ENCODE measurements at places on chromosomes 1 and 21. TPM values are rescaled to one million over a fixed set of nuclear protein-coding genes. Genes with fewer than 3 reads are reported as not detected.

KRTAP10-2 gene
- total RNA-seq = not detected

SOAT1 gene
- total RNA-seq = 18.4 TPM

OXCT2 gene
- 0.60 TPM for total RNA-seq

ADAMTS4 gene
- not detected for total RNA-seq

LCE1E gene
- not detected for total RNA-seq

RNU1-1 gene
- total RNA-seq = not detected

TTC24 gene
- total RNA-seq = not detected

CD84 gene
- total RNA-seq = not detected
